ENCODE measurements at places on chromosomes 11 and 22.

- no peak for DNase-seq
Measured at GRCh38 chr22:35258191-35258988, 1.1 kb downstream of the HMGXB4 start.

DNA sequence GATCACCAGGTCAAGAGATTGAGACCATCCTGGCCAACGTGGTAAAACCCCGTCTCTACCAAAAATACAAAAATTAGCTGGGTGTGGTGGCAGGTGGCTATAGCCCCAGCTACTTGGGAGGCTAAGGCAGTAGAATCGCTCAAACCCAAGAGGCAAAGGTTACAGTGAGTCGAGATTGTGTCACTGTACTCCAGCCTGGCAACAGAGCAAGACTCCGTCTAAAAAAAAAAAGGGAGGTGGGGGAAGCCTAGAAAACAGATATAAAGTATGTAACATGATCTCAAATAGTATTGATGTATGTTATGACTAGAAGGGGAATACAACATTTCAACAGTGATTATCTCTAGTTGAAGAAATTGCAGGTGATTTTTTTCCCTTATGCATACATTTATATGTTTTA lies 61.4 kb downstream of the SLC1A2 start:
- no peak for DNase-seq

GRCh38 chr11:97893612-97894011 lies 1127.1 kb upstream of the CNTN5 start:
- DNase-seq = peak; percentile 25

- DNase-seq = no peak
Measured at GRCh38 chr11:110077831-110078325, 15.3 kb upstream of the ZC3H12C start.

DNA sequence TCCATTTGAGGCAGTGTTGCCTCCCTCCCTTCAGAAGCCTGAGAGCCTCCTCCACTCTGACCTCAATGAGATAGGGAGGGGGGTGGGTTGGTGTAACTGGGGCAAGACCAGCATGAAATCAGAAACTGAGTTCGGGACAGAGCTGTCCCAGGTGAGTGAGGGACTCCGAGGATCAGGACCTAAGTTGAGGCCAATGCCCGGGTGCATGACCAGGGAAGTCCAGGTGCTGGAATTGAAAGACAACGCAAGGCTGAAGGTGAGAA lies 40.8 kb upstream of the ZBED5 start:
- DNase-seq = no peak

- no peak for DNase-seq
Measured at GRCh38 chr11:64712430-64713015, 10.5 kb downstream of the NRXN2 start.

- DNase-seq = no peak
Measured at GRCh38 chr11:36360826-36361415, 64.8 kb downstream of the PRR5L start.

DNA sequence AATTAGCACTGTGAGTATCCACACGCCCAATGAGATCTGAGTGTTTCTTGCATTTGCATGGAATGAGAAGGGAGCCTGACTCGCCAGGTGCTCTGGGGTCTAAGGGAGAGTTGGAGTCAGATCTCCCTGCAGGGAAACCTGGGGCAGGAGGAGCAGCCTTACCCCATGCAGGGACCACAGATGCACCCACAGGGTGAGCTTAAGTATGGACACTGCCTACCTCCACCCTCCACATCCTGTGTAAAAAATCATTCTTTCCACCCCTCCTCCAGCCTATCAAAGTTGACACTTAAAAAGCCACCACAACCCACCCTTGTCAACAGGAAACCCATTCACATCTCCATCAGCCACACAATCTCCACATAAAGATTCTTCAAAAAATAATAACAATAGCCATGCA lies 67.0 kb upstream of the IGLL5 start:
- DNase-seq = no peak

GRCh38 chr11:44754876-44755555 lies 28.3 kb downstream of the TSPAN18 start:
- no peak for DNase-seq

- DNase-seq = no peak
Measured at GRCh38 chr22:47376901-47377505, 614.6 kb downstream of the TBC1D22A start.

- no peak for DNase-seq
Measured at GRCh38 chr11:22337596-22338485, at the start of gene SLC17A6. TSS of gene SLC17A6 (plus strand) at chr11:22338381. CDS start at chr11:22338534, 153 bp downstream.

DNA sequence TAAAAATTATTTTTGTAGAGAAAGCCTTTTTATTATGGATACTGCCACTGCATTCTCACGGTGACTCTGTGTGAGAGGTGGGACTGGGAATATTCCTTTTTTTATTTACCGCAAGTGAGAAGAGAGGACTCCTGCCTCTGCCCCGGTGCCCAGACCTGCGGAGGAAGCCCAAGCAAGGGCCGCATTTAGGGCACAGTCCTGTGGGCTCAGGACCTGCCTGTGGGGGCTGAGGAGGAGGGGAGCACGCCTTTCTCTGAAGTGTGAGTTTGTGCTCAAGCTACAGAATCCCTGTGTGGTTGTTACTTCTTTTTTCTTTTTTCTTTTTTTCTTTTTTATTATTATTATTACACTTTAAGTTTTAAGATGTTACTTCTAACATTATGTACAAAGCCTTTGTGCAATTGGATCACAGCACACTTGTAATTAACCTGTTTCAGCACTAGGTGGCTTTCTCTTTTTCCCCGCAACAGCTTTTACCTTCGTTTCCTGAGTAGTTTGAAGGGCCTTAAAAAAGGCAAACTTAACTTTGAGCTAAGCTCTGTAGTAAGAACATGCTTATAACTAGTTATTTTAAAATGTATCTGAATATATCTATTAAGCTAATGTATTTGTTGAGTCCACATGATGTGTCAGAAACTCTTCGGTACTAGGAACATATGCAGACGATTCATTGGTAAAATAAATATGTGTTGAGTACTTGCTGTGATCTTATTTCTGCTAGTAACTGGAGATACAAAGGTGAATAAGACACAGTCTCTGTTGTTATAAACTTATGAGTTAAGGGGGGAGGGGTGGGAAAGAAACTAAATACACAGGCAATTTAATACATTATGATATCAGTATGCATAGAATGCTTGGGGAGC lies 18.3 kb downstream of the AMOTL1 start:
- no peak for DNase-seq

- no peak for DNase-seq
Measured at GRCh38 chr11:111730871-111731591, 35.2 kb downstream of the PPP2R1B start.

GRCh38 chr11:9019861-9020260 lies 16.1 kb upstream of the NRIP3 start:
- no peak for DNase-seq

DNA sequence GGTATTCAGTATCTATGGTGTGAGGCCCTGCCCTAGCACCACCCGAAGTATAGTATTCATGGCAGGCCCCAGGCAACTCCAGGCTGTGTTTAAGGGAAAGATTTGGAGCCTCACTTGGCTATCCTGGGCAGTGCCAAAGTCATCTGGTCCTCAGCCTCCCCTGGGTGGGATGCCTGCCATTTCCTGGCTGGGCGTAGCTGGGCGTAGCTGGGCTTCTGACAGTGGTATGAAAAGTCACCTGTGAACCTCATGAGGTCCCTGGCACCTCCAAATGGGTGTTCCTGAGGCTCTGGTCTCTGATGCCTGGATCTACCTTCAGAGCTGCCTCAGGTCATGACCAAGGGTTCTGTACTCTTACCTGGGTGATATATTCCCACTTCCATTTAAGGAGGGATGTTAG lies 113.0 kb upstream of the PARVA start:
- no peak for DNase-seq

- DNase-seq = no peak
Measured at GRCh38 chr22:49993649-49994360, 18.8 kb downstream of the IL17REL start.

- DNase-seq = no peak
Measured at GRCh38 chr22:19917389-19918138, 24.0 kb upstream of the COMT start.

GRCh38 chr11:111344032-111344431 lies 35.0 kb downstream of the POU2AF1 start:
- DNase-seq = no peak

DNA sequence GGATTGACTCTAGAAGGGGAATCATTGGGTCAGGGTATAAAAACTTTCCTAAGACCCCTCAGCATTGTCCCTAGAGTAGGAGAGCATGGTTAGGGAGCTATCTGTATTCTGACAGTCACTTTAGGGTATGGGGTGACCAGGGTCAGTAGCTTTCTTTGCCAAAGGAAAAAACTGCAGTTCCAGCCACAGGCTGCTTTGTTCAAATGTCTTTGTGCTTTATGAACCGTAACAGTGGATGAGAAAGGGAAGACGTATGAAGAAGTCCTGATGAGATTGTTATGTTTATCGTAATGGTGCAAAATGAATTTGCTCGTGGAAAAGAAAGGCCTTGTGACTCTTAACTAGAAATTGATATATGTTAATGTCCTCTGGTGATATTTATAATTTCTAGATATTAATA lies 30.0 kb downstream of the CYB5R2 start:
- DNase-seq = no peak

DNA sequence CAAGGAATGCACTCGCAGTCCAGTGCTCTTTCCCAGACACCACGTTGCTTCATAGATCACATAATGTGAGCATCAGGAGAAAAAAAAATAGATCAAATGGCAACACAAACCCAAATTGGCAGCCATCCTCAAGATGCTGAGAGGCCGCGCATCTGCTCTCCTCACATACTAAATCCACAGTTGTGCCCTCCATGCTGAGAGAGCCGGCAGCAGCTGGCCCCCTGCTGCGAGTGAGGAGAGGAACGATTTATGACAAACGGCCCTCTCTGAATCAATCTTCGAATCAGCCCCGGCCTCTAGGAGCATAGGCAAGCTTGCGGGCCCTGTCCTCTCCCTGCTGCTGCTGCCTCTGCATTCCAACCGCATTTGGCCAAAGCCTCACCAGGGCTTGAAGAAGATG lies 159.9 kb upstream of the TENM4 start:
- peak; percentile 82 for DNase-seq

GRCh38 chr11:103210543-103210942 lies 101.3 kb downstream of the DYNC2H1 start:
- no peak for DNase-seq

DNA sequence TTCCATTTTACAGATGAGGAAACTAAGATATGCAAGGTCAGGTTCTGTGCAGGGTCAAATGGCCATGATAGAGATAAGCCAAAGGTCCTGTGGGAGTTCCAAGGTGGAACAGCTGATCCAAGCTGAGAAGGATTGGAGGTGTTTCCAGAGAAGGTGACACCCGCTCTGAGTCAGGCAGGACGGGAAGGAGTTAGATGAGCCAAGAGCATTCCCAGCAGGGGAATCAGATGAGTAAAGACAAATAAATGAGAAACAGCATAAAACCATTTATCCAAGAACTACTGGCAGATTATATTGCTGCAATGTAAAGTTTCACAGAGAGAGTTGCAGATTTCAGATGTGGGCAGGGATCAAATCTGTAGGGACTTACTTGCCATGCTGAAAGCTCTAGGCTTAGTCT lies 18.9 kb upstream of the HEPHL1 start:
- no peak for DNase-seq

- no peak for DNase-seq
Measured at GRCh38 chr22:47854251-47854650, 1091.8 kb downstream of the TBC1D22A start.

GRCh38 chr11:76785513-76785912 lies 2.4 kb downstream of the TSKU start:
- no peak for DNase-seq

- peak; percentile 59 for DNase-seq
Measured at GRCh38 chr11:83681031-83681781, 395.0 kb upstream of the CCDC90B start.

GRCh38 chr11:45274206-45274605 lies 11.9 kb downstream of the SYT13 start:
- DNase-seq = no peak

DNA sequence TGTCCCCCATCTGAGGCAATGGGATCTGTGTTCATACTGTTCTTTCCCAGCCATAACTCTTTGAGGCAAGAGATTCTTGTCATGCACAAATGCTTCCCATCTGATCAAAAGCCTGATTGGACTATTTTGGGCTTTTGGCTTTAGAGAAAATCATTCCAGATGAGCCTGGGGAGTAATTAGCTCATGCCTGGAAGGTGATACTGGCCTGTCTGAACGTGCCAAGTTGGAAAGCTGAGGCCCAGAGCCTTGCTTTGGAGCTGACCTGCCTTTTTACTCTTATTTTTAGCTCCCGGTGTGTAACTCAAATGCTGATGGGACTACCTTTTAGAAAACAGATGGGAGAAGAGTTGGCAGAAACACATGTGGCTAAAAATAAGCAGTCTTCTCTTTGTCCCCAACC lies 105.0 kb downstream of the DBX1 start:
- no peak for DNase-seq

- no peak for DNase-seq
Measured at GRCh38 chr11:43905813-43906241, 25.2 kb downstream of the ALKBH3 start.

DNA sequence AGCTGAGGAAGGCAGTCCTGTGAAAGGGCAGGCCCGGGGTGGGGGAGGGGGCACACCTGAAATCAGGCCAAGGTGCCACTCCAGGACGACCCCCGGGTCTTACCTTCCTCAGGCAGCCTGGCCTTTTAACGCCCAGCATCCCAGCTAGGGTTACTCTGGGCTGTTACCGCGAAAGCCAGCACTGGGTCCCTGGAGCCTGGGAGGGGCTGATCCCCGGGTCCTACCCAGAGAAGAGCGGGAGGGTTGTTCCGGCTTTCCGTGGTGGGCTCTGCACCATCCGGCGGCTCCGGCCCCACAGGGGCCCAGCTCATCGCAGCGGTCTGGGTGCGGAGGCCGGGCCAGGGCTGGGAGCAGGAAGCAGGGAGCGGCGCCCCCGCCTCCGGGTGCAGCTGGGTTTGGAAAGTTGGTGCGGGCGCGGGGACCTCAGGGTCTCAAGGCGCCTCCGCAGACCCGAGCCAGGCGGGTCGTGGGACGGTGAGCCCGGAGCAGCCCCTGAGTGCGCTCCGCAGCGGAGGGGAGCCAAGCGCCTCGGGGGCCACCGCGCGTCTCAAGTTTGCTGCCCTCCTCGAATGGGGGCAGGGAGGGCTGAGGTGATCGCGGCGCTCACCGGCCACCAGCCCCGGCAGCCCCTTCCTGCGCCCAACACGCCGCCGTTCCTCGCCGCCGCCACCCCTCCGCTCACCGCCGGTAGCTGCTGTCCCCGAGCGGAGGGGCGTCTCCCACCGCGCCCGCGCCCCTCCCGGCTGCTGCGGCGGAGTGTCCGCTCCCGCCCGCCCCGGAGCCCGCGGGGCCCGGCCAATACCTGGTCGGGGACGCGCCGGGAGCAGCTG lies 831 bp downstream of the CHST1 start:
- no peak for DNase-seq

DNA sequence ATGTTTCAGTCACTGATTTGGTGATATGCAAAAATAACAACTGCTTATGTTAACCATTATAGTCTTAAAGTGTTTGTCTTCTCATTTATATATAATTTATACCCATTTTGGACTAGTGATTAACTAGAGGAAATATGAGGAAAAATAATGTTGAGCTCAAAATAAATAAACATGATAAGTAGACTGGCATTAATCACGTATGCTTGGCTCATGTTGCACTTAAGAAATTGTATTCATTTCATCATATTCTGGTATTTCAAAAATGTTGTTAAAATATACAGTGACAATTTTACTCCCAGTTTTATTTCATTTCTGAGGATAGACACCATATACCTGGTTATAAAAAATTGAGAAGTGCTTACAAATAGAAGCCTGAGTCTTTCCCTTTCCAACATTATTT lies 3.8 kb upstream of the OR10D3 start:
- no peak for DNase-seq
